CD8-positive, alpha-beta memory T cell (primary cell): ENCODE measurements at places on chromosomes 1 and 21. TPM values are rescaled to one million over a fixed set of nuclear protein-coding genes. Genes with fewer than 3 reads are reported as not detected.

DNA sequence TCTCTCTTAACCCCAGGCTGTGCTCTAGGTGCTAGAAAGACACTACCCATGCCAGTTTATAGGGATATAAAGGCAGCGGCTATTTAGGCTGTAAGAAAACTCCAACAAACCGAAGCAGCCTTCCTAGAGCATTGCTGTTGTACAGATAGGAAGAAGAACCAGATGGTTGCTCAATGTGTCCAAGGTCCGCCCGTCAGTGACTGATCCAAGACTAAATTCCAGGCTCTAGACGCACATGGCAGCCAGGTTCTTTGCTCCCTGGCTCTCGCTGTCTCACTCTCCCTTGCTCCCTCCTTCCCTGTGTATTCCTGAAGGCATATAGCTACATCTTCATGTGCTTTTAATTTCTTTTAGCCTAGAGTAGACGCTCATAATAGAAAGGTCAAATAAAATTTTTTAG, 303.4 kb downstream of the KIF26B start:
- no peaks in the 10 kb centered on the region for H3K36me3 ChIP-seq
- no peak for DNase-seq
- H3K27me3 ChIP-seq: no peaks in the 10 kb centered on the region
- H3K4me1 ChIP-seq: no peaks in the 10 kb centered on the region
- no peak overlapping the region for H3K4me3 ChIP-seq

Gene ALG14
- total RNA-seq: 4.4 TPM

Gene NUDT4B
- not detected for total RNA-seq

Gene S100A8
- total RNA-seq: not detected
